Activated T-cell treated with anti-CD3 and anti-CD28 coated beads for 4 hours (primary cell): ENCODE measurements at places on chromosomes 3 and 15.

- no peak for DNase-seq
Measured at GRCh38 chr15:51335538-51336410, 2.6 kb downstream of the CYP19A1 start.

GRCh38 chr3:191136347-191136746 is 62.7 kb upstream of the OSTN start:
- no peak for DNase-seq

DNA sequence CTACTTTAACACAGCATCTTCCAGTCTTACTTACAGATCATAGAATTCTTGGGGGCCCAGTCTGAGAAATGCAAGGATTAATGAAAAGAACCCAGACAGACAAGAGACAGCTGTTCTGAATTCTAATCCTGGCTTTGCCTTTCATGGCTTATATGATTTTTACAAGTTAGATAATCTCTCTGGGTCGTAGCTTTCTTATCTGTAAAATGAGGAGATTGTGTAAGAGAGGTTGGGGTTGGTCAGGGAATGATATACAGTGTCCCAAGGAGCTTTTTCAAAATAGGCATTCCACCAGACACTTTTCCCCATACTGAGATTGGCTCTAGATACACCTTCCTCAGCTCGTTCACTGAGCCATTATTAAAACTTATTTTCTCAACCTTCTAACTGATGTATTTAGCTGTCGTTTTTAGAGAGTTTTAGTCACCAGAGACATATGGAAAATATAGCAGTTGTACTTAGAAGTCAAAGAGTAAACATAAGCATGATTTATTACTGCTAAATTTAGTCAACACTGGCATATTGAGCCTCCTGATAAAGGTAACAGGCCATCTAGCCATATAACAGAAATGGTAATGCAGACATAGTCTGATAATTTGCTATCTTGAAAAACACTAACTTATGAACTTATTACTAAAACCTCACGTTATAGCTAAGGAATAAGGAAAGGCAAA is 163.0 kb upstream of the MLF1 start:
- DNase-seq = no peak

GRCh38 chr15:72865486-72865885 is 81.9 kb upstream of the ADPGK start:
- DNase-seq = no peak

GRCh38 chr3:43768381-43768973 is 77.7 kb downstream of the ABHD5 start:
- DNase-seq = no peak
